ENCODE measurements at places on chromosomes 3 and 15.

- DNase-seq, result no peak
Measured at GRCh38 chr3:77053795-77054194, 13.9 kb downstream of the ROBO2 start.

- DNase-seq, result peak; percentile 57
Measured at GRCh38 chr15:96893159-96893906, 562.8 kb downstream of the NR2F2 start.

- DNase-seq, result no peak
Measured at GRCh38 chr15:89628806-89629715, 26.2 kb downstream of the KIF7 start.

- DNase-seq, result no peak
Measured at GRCh38 chr3:128400671-128401070, 66.0 kb downstream of the DNAJB8 start.

DNA sequence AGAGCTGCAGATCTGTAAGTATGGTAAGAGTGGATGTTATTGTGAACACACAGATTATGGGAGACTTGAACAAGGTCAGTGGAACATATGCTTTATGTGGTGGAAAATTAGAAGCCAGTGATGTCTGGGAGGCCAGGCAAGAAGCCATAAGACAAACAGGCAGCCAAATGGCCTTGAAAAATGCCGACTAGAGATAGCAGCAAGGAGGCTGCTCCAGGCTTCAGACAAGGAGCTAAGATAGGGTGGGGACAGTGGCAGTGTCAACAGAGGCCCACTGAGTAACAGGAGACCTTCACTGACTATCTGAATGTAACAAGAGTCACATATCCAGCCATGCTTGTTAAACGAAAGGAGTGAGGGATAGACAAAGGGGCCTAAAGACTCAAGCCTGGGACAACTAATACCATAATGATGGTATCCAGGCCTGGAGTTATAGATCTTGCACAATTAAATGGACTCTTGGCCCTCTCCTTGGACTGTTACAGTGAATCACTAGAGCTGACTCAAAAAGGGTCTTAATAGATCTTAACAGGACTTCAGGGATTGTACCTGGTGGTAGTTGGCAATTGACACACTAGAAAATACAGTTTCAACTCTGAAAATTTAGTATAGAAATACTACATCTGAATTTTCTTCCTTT is 50.6 kb downstream of the CFAP20DC start:
- DNase-seq, result no peak

GRCh38 chr3:4323246-4324027 is 20.3 kb downstream of the SETMAR start:
- DNase-seq, result no peak

DNA sequence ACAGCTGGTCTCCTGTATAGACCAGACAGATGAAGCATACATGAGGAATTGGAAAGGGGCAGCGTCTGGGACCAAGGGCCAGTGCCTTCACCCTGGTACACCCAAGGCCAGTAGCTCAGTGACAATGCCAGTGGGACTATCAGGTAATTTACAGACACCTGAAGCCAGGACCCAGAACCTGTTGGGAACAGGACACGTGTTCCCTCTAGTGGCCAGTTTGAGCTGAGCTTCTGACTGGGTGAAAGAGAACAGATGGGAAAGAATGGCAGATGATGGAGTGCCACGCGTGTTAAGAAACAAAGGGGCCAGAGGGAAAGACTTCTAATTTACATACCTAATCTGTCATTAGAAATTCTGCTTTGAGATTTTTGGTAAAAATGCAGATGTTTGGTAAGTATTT is 5.1 kb upstream of the SLC25A38 start:
- DNase-seq, result no peak

- no peak for DNase-seq
Measured at GRCh38 chr15:74789741-74790079, 7.8 kb downstream of the CSK start.

- DNase-seq, result no peak
Measured at GRCh38 chr3:69803681-69804270, 64.5 kb downstream of the MITF start.

All from AML-193 (cell line).